ENCODE measurements at places on chromosomes 6 and 20. TPM values are rescaled to one million over a fixed set of nuclear protein-coding genes. Genes with fewer than 3 reads are reported as not detected.

SIRPD gene
- total RNA-seq, result not detected

PAK5 gene
- total RNA-seq, result not detected

PRRT1 gene
- total RNA-seq, result not detected

TOX2 gene
- 0.76 TPM for total RNA-seq

Measured in hair follicular keratinocyte (primary cell).